Ecto neural progenitor cell (in vitro differentiated cells): ENCODE measurements at places on chromosomes 3 and 15.

GRCh38 chr15:56168394-56168793 lies 75.3 kb downstream of the RFX7 start:
- no peak for DNase-seq

GRCh38 chr3:30161375-30161774 lies 445.0 kb upstream of the TGFBR2 start:
- no peak for DNase-seq

GRCh38 chr3:118057086-118057485 lies 977.6 kb downstream of the IGSF11 start:
- DNase-seq = no peak

GRCh38 chr3:27127879-27128278 lies 241.3 kb downstream of the NEK10 start:
- DNase-seq = no peak

GRCh38 chr3:149466192-149466591 lies 8.3 kb upstream of the TM4SF4 start:
- DNase-seq = no peak

GRCh38 chr15:68278595-68279405 lies 1.3 kb downstream of the FEM1B start:
- DNase-seq = no peak

DNA sequence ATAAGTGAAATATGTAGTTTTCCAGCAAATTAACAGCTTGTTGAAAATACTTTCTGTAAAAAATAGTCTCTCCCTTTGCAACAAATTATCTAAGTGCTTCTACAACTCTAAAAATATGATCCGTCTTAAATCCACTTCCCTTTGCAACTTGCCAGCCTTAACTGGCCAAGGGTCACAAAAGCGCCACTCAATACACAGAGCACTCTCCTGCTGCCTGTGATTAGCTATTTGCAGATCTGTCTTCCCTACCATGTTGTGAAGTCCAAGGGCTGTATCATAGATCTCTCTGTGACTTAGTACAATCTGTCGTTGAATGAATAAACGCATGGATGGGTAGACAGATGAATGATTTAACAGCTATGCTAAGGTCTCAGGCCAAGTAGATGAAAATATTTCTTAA lies 76.2 kb downstream of the ITGB5 start:
- no peak for DNase-seq

GRCh38 chr3:194013928-194014327 lies 122.0 kb upstream of the HES1 start:
- no peak for DNase-seq

GRCh38 chr15:68725736-68726135 lies 95.0 kb downstream of the ANP32A start:
- DNase-seq = no peak

- DNase-seq = no peak
These were observed 12.6 kb upstream of the SHISA5 start for GRCh38 chr3:48516571-48516970.

- no peak for DNase-seq
These were observed at the start of gene ADGRG7 for GRCh38 chr3:100609305-100609704. Gene ADGRG7, plus strand, starts transcription at chr3:100609601. Its CDS starts 256 bp downstream, at chr3:100609857.

DNA sequence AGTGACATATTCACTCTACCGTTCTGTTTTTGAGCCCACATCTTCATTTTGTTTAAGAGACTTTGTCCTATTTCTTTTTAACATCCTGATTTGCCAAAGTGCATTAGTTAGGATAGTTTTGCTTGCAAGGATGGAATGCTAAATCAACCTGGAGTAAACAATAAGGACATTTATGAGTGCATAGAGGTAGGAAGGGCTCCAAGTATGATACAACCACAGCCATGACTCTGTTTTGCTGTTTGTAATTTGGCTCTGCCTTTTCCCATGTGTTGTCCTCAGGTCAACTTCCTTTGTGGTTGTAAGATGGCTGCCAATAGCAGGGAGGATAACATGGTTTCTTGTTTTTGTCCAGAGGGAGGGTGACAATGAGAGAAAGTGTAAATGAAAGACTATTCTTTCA lies 66.4 kb upstream of the GOLIM4 start:
- DNase-seq = no peak

- DNase-seq = no peak
These were observed 17.7 kb upstream of the SHISA5 start for GRCh38 chr3:48521635-48522034.

GRCh38 chr3:44001072-44001471 lies 240.6 kb upstream of the TOPAZ1 start:
- no peak for DNase-seq

DNA sequence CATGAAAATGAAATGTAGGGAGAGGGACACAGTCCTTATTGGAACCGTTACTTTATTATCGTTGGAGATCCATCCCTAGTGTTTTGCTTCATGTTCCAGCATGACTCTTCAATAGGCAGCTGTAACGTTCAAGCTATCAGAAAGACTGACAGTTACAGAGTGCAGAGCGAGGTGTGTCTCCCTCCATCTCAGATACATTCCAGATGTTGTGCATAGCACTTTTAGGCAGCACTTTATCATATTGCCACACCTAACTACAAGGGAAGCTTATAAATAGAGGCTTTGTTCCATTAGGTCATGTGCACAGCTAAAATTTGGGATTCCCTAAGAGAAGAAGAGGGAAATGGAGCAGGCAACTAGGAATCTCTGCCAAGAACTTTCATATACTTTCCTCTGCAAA lies 1009.6 kb downstream of the ROBO2 start:
- DNase-seq = no peak

DNA sequence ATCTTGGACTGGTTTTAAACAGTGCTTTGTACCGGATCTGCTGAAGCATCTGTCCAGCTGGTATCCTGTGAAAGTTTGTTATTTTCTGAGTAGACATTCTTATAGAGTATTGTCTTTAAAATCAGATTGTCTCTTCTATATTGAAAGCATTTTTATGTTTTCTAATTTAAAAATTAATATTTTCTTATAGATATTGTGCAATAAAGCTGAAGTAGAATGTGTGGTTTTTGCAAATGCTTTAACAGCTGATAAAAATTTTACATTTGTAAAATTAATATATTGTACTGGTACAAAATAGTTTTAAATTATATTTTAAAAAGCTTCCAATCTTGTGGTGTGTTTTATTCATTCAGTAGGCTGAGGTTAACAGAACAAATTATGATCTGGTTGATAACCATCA lies 31.9 kb downstream of the SGO1 start:
- no peak for DNase-seq

DNA sequence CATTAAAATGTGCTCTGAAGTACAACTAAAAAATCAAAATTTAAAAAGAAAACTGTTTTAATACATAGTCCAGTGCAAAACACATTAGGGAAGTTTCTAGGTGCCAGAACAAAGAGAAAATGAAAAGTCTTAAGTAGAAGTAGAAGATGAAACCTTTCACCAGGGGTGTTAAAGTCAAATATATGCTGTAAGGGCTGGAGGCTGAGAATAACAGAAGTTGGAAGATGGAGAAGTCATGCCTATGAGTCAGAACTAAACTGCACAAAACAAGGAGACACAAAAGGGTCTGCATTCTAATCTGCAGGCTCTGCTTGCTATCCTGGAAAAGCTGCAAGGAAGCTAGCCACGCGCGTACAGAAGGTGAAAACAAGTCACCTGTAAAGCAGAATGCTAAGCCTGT lies 48.7 kb upstream of the CPB1 start:
- DNase-seq = no peak

- no peak for DNase-seq
These were observed 52.6 kb downstream of the TBC1D2B start for GRCh38 chr15:78024883-78025282.

- no peak for DNase-seq
These were observed 112.7 kb downstream of the TNIK start for GRCh38 chr3:171347301-171348039.

GRCh38 chr15:51094606-51095569 lies at the start of gene TNFAIP8L3:
Gene TNFAIP8L3, minus strand, starts transcription at chr15:51094906. Its CDS starts 311 bp downstream, at chr15:51094595.
- DNase-seq = peak; percentile 52

DNA sequence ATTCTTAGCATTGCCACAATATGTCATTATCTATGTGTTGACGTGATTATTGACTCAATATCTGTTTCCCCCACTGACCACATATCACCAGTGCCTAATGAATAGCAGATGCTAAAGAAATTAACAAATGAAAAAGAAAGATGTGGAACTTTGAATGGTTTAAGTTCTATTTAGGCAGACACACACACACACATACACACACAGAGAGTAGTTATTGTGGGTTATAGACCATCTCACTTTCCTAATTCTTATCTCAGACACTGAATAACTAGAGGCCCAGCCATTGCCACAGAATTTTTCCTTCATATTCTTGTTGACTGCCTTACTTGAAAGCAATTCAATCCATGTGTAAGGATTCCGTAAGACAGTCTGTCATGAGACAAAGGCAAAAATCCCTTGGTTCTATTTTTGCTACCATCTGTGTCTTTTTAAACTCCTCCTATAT lies 61.9 kb upstream of the PHLDB2 start:
- no peak for DNase-seq

GRCh38 chr15:27884726-27885125 lies 214.4 kb downstream of the OCA2 start:
- DNase-seq = no peak

GRCh38 chr3:187718802-187719201 lies 16.4 kb upstream of the RTP2 start:
- DNase-seq = no peak

DNA sequence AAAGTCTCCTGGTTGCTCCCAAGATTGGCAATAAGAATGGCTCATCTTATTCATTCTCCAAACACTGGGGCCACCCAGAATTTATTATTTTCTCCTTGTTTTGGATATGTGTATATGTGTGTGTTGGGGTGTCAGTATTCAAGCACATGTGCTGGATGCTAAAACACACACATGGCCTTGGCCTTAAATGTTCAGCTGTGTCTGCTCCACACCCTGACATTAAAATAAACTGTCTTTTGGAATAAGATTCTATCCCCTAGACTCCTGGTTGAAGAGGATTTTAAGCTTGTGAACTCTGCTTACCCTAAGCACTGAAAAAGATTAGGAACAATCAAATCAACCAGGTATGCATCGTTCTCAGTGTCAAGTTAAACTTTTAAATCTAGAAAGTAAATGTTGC lies 382.9 kb upstream of the MCTP2 start:
- DNase-seq = no peak

DNA sequence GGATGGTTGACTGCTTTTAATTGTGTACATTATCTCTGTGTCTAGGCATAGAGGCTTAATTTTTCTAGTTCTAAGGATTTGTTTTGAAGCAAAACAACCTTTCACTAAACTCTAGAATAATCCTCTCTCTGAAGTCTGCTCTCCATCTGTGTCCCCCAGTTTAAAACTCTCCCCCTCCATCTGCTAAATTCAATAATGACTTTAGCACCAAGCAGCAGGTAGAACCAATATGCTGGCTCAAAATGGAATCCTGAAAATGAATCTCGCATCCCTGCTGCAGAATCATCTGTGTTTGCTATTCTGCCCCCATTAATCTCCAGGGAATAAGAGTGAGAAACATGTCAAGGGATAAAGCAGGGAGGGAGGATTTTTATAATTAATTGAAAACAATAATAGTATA lies 111.8 kb downstream of the TUSC7 start:
- no peak for DNase-seq

GRCh38 chr15:89197503-89197971 lies 23.8 kb downstream of the RLBP1 start:
- peak; percentile 83 for DNase-seq

DNA sequence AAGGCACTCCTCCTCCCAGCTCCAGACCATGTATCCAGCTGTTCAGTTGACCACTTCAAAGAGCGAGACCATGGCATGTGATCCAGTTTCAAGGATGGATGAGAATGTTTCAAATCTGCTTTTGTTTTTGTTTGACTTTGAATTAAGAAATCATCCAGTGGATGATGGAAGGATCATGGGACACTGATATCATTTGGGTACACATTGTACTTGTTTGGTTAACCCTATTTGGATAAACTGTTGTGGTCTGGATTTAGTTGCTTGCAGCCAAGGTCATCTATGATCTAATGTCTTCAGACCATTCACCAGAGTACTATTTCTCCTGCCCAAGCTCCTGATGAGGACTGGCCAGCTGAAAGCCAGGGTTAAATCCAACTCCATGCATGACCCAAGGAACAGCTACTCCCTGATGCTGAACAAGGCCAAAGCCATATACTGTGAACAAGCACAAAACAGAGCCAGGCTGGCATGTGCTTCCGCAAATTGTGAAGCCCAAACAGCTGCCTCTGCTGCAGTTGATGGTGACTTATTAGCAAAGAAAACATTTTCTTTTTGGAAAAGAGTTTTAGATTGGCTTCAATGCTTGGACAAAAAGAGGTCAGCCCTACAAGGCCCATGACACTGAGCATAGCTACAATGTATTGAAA lies 5.2 kb upstream of the ADAMTS17 start:
- DNase-seq = no peak

GRCh38 chr15:98753726-98754656 lies 105.7 kb downstream of the IGF1R start:
- DNase-seq = no peak
